ENCODE measurements at places on chromosomes 12 and 14.

DNA sequence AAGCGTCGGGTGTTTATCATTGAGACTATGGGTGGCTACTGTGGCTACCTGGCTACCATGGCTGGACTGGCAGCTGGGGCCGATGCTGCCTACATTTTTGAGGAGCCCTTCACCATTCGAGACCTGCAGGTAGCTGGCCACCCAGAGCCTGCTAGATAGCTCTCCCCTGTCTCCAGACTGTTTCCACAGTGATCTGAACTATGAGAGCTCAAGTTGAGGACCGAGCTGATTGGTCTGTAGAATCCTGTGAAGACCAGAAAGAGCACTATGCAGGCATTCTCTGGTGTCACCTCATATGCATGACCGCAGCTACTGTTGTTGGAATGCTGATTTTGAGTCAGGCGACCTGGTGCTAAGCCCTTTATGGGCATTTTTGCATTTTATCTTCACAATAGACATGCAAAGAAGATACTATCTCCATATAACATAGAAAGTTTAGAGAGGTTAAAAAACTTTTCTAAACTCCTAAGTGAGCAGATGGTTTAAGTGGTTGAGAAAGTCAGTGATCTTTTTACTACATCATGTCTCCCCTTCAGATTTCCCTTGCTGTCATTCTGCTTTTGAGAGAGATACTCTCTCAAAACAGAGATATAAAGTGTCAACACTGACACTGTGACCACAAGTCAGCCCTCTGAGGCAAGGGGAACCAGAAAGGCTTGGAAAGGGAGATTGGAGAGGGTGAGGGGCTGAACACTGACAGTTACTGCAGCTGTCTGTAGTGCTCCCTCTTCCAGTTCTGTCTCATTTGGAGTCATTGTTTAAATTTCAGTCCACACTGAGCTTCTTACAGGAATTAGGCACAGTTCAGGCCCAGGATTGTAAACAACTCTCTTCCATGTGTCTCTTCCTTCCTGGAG lies 14.3 kb downstream of the ASB8 start:
- H3K4me1 ChIP-seq, result no peaks in the 10 kb centered on the region
- H3K27ac ChIP-seq, result no peak overlapping the region
- H3K4me3 ChIP-seq, result no peak overlapping the region
- H3K27me3 ChIP-seq, result no peaks in the 10 kb centered on the region
- no peak for DNase-seq

DNA sequence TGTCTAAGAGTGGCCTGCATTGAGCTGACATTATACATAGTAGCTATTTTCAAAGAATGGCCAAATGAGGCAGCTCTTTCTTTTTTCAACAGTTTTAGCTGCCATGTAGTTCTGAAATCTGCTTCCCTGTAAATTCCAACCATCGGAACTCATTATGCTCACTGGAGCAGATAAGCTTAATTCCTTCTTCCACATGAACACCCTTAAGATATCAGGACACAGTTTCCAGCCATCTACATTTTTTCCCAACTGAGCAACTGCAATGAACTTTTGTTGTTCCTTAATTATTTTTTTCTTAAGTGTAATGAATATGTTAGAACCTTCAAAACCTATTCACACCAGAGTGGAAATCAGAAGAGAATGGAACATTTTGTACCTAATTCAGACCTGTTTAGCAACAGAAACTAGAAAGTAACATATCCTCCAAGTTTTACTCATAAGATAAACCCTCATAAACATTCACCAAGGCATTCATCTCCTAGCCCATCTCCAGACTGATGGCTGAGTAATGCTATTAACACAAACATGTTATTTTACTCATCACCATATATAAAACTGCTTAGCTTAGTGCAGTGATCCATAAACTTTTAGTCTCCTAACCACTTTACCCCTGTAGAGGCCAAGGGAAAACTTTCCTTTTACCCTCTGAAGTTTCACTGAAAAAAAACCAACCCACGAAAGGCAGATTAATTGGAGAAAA lies 296.1 kb upstream of the SYT1 start:
- no peak overlapping the region for H3K27ac ChIP-seq
- no peak overlapping the region for H3K4me3 ChIP-seq
- no peaks in the 10 kb centered on the region for H3K4me1 ChIP-seq
- no peaks in the 10 kb centered on the region for H3K36me3 ChIP-seq
- no peaks in the 10 kb centered on the region for H3K27me3 ChIP-seq

- H3K36me3 ChIP-seq, result no peaks in the 10 kb centered on the region
- H3K4me3 ChIP-seq, result no peak overlapping the region
- no peak overlapping the region for H3K27ac ChIP-seq
- no peaks in the 10 kb centered on the region for H3K27me3 ChIP-seq
Observed at GRCh38 chr14:22500954-22501726, 87.9 kb downstream of the DAD1 start.

GRCh38 chr12:15629108-15629507 lies 160.1 kb downstream of the EPS8 start:
- H3K4me1 ChIP-seq, result peaks cover 48% of the 10 kb centered on the region
- peak; percentile 35 for DNase-seq
- H3K36me3 ChIP-seq, result peaks cover 16% of the 10 kb centered on the region
- H3K27ac ChIP-seq, result peak overlapping the region; percentile 68
- peak overlapping the region; percentile 21 for H3K4me3 ChIP-seq

GRCh38 chr14:92584220-92584619 lies 70.6 kb downstream of the RIN3 start:
- peak overlapping the region; percentile 80 for H3K27ac ChIP-seq
- no peaks in the 10 kb centered on the region for H3K27me3 ChIP-seq
- DNase-seq, result no peak
- H3K36me3 ChIP-seq, result peaks cover 3% of the 10 kb centered on the region
- no peak overlapping the region for H3K4me3 ChIP-seq
- peaks cover 13% of the 10 kb centered on the region for H3K4me1 ChIP-seq

DNA sequence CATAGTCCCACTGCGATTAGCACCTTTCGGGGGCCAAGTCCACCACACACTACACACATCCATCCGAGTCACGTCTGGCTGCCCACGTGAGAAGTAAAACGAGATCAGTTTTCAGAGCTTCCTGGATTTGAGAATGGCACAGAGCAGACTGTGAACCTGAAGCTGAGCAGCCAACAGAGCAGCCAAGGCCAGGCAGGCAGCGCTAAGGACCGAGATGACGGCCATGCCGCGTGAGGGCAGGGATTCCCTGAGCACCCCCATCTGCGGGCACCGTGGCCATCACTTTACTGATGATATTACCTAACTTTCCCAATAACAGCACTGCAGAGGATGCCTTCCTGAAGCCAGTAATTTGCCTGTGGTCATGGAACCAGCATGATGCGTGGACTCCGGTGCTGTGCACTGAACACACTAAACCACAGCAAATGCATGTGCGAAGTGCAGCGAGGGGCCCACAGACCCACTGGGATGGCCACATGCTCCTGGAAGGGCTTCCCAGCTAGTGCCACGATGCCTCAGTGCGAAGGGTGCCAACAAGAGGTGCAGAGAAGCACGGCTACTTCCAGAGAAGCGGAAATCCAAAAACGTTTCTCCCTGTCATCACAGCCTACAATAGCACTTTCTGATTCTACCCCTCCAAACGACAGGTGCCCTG lies 56.0 kb downstream of the RNF34 start:
- no peaks in the 10 kb centered on the region for H3K4me1 ChIP-seq
- no peak overlapping the region for H3K27ac ChIP-seq
- DNase-seq, result no peak
- no peak overlapping the region for H3K4me3 ChIP-seq
- H3K27me3 ChIP-seq, result no peaks in the 10 kb centered on the region

- no peak overlapping the region for H3K4me3 ChIP-seq
- no peak overlapping the region for H3K27ac ChIP-seq
- DNase-seq, result no peak
- H3K4me1 ChIP-seq, result peaks cover 62% of the 10 kb centered on the region
- no peaks in the 10 kb centered on the region for H3K36me3 ChIP-seq
Observed at GRCh38 chr14:103547941-103548462, 14.5 kb downstream of the BAG5 start.

DNA sequence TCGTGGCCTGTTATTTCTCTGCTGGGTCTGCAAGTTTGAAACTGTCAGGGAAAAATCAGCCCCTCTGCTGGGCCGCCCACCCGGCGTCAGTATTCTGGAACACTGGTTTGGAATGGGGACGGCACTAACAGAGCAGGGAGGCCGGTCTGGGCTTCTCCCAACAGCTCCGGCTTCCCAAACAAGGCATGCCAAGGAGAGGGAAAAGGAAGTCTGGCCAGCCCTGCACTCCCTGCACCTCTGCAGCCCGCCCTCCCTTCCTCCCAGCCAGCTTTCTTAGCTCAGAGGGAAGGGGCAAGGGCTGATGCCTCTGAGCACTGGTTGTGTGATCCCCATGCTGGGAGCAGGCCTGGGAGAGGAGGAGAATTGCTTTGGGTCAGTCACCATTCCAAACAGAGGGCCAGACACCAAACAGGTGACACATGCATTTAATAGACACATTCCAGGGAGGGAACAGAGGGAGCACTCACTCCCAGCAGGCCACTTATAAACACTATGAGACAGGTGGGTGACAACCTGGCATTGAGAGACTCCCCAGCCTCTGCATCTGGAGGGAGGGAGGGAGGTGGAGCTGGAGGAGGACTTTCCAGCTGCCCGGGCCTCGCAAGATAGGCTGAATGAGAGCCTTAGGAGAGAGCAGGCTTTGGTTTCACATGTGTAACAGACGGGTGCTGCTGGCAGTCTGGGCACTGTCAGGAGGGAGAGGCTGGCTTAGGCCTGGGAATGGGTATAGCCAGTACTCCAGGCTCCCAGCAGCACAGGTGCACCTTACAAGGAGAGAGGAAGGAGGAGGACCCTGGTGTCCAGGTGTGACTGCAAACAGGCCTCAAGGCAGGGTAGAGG lies 10.3 kb downstream of the KRT75 start:
- no peak overlapping the region for H3K4me3 ChIP-seq
- no peak for DNase-seq
- H3K27me3 ChIP-seq, result no peaks in the 10 kb centered on the region

DNA sequence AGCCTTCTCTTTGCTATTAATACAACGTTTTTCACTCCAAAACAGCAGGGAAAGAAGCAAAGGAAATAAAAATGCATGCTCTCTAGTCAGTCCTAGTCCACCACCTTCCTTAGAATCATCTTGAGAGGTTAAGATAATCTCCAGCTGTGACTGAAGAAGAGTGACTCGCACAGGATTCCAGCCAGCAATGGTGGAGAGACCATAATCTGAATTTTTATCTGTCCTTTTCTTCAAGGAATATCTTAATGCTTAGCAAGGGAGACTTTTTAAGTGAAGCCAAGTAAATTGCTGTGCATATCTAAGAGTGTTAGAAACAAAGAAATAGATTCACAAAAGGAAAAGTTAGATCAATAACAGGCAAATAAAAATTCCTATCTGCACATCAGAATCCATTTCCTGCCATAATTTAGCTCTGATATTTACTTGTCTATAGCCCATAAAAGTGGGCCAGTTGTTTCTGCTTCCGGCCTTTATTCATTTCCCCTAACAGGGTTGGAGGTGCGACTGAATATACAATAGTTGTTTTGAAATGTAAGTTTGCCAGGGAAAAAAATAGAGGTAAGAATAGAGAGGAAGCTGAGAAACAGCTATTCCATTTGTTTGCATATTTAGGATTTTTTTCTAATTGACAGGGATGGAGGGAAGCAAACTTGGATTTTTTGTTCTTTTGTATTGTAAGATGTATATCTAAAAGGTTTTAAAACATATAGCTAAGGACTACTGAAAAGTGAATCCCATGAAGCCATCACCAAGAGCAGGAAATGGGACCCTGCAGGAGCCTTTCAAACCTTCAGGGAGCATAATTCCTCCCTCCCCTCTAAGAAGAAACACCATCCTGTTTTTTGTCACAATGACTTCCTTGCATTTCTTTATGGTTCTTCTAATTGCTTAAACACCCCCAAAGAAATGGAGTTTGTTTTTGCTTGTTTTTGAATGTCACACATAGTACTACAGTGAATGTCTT lies 154.0 kb downstream of the ITPR2 start:
- no peak overlapping the region for H3K4me3 ChIP-seq
- no peak overlapping the region for H3K27ac ChIP-seq
- H3K4me1 ChIP-seq, result no peaks in the 10 kb centered on the region
- DNase-seq, result no peak
- peaks cover 24% of the 10 kb centered on the region for H3K36me3 ChIP-seq

- peak overlapping the region; percentile 29 for H3K27ac ChIP-seq
- peaks cover 23% of the 10 kb centered on the region for H3K4me1 ChIP-seq
- no peaks in the 10 kb centered on the region for H3K27me3 ChIP-seq
- H3K36me3 ChIP-seq, result peaks cover 44% of the 10 kb centered on the region
- H3K4me3 ChIP-seq, result no peak overlapping the region
Observed at GRCh38 chr12:108564724-108565123, 2.3 kb downstream of the ISCU start.

GRCh38 chr14:91873471-91874415 lies 6.4 kb upstream of the TC2N start:
- no peak overlapping the region for H3K4me3 ChIP-seq
- H3K27ac ChIP-seq, result peak overlapping the region; percentile 77
- DNase-seq, result no peak
- H3K4me1 ChIP-seq, result peaks cover 13% of the 10 kb centered on the region
- H3K36me3 ChIP-seq, result peaks cover 74% of the 10 kb centered on the region

- no peak overlapping the region for H3K27ac ChIP-seq
- no peaks in the 10 kb centered on the region for H3K27me3 ChIP-seq
- DNase-seq, result no peak
- H3K4me1 ChIP-seq, result no peaks in the 10 kb centered on the region
- no peaks in the 10 kb centered on the region for H3K36me3 ChIP-seq
Observed at GRCh38 chr12:76177821-76178220, 93.3 kb upstream of the NAP1L1 start.

DNA sequence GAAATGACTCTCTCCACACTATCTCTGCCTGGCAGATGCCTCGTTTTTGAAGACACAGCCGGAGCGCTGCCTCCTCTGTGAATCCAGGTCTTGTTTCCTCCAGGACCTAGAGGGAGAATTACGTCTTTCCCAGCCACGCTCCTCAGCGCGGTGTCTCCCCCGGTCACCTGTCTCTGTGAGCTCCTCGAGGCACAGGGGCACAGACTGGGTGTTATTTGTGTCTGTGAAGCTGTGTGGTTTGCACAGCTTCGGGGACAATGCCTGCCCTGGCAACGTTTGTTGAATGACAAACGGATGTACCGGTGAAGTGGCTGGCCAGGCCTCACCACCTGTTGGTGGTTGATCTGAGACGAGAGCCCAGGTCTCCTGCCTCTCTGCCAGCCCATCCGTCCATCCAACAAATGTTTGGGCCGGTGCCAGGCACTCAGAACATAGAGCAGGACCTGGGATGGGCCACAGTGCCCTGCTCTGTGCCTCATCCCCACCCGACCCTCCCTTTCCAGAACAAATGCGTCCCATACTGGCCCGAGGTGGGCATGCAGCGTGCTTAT lies 6.1 kb downstream of the PTPN6 start:
- H3K36me3 ChIP-seq, result no peaks in the 10 kb centered on the region
- H3K27ac ChIP-seq, result no peak overlapping the region
- no peak overlapping the region for H3K4me3 ChIP-seq
- no peaks in the 10 kb centered on the region for H3K27me3 ChIP-seq

- H3K4me1 ChIP-seq, result no peaks in the 10 kb centered on the region
- no peak overlapping the region for H3K4me3 ChIP-seq
- DNase-seq, result peak; percentile 82
Observed at GRCh38 chr12:632102-632696, 31.0 kb downstream of the NINJ2 start.
